ENCODE measurements at places on chromosomes 5 and 9.

GRCh38 chr5:15261269-15261995 is 238.5 kb upstream of the FBXL7 start:
- H3K4me1 ChIP-seq: peaks cover 6% of the 10 kb centered on the region
- no peak overlapping the region for H3K4me3 ChIP-seq
- peak overlapping the region; percentile 28 for H3K27ac ChIP-seq
- no peaks in the 10 kb centered on the region for H3K36me3 ChIP-seq
- H3K27me3 ChIP-seq: no peaks in the 10 kb centered on the region

DNA sequence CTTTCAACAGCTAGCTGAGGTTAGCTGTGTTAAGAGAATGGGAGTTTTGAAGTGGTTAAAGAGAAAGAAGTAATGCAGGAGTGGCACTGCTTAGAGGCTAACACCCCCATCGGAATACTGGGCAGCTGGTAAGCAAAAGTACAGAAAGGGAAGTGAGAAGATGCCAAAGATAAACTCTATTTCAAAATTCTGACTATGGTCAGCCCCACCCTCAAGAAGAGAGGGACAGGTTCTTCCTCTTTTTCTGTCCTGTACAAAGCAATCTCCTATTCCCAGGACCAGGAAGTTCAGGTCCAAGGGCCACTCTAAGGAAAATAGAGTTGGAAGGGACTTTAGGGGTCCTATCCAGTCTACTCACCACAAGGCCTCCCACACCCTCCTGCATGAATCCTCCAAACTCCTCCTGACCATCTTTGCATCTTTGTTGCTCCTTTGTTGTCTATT is 45.9 kb upstream of the JAK2 start:
- no peaks in the 10 kb centered on the region for H3K36me3 ChIP-seq
- DNase-seq: no peak
- H3K4me1 ChIP-seq: peaks cover 60% of the 10 kb centered on the region
- H3K4me3 ChIP-seq: no peak overlapping the region

DNA sequence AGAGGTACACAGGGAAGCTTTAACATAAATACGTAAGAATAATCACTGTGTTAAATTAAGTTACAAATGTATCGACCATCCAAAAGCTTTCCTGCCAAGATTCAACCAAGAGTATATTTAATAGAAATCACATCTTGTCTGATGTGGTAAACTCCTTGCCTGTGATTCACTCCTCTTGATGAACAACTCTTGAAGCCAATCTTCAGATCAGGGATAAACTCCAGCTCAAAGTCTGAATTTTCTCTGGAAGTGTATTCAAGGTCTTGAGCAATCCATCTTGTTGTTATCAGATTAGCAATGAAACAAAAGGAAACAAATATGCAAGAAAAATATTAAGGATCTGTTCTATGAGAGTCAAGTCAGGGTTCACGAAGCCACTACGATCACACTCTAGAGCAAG is 170.0 kb upstream of the ADAMTS16 start:
- no peak overlapping the region for H3K27ac ChIP-seq
- H3K27me3 ChIP-seq: no peaks in the 10 kb centered on the region
- no peak overlapping the region for H3K4me3 ChIP-seq
- no peaks in the 10 kb centered on the region for H3K4me1 ChIP-seq
- no peak for DNase-seq

DNA sequence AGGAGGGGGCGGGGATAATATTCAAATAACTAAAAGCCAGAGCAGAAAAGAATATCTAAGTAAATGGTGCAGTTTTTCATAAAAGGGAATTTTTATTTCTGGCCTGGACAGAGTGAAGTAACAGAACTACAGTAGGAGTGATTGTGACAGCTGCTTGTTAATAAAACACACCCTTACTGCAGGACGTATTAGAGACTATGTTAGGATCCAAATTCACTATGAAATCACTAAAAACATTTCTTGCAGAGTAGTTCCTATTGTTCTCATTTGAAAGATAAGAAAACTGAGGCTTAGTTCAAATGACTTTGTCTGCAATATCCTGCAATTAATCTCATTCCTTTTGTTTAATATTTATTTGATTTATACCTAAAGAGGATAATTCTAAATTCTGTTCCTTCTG is 39.5 kb downstream of the FAM174A start:
- no peak for DNase-seq
- peaks cover 3% of the 10 kb centered on the region for H3K36me3 ChIP-seq
- no peaks in the 10 kb centered on the region for H3K27me3 ChIP-seq
- H3K27ac ChIP-seq: no peak overlapping the region

DNA sequence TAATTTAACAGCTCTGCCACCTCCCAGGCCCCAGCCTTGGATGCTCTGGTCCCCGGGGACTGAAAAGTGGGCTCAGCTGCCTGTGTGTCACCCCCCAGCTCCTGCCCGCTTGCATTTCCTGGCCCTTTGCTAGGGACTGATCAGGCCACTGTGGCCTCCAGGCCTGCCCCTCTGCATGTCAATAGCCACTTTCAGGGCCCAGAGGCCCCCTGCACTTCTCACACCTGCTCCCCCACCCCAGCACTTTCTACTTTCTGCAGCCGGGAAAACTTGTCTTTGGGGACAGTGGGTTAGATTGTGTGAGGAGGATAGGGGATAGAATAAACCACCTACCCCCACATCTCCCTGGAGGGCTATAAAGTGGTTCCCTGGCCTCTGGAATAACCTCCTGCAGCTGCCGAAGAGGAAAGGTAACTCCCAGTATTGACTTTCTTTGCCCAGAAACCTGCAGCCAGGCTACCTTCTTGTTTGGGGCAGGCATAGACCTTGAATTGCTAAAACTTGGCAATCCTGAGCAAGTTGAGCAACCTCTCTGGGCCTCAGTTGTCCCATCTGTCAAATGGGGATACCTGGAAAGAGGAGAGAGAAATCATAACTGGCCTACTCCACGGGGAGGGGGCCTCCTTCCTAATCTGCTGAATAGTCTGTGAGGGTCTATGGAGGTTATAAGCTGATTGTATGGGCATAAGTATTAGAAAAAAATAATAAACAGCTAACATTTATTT is 7.8 kb downstream of the AIF1L start:
- no peaks in the 10 kb centered on the region for H3K36me3 ChIP-seq
- H3K27me3 ChIP-seq: no peaks in the 10 kb centered on the region
- H3K4me3 ChIP-seq: no peak overlapping the region
- DNase-seq: no peak
- H3K4me1 ChIP-seq: no peaks in the 10 kb centered on the region

- no peaks in the 10 kb centered on the region for H3K27me3 ChIP-seq
- H3K4me3 ChIP-seq: no peak overlapping the region
- H3K27ac ChIP-seq: no peak overlapping the region
- peak; percentile 55 for DNase-seq
These were observed 96.8 kb downstream of the PHF2 start for GRCh38 chr9:93673021-93673838.

DNA sequence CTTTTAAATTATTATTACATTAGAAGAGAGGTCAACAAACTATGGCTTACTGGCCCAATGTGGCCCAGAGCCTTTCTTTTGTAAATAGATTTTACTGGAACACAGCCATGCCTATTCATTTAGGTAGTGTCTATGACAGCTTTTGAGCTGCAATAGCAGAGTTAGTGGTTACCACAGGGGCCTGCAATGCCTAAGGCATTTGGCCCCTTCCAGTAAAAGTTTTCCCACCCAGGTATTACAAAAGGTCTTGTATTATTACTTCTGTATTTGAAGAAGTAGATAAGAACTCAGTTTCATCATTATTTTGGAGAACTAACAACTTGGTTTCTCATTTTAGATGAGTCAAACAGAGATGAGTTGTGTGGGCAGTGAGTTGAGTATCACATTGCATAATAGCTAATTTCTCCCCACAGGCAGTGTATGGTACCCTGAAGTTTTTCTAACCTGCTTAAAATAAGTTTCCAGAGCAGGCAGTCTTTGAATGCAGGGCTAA is 9.5 kb downstream of the MTRR start:
- H3K4me1 ChIP-seq: peaks cover 3% of the 10 kb centered on the region
- no peaks in the 10 kb centered on the region for H3K27me3 ChIP-seq
- H3K4me3 ChIP-seq: no peak overlapping the region
- peaks cover 74% of the 10 kb centered on the region for H3K36me3 ChIP-seq
- H3K27ac ChIP-seq: no peak overlapping the region

- no peaks in the 10 kb centered on the region for H3K27me3 ChIP-seq
- no peaks in the 10 kb centered on the region for H3K4me1 ChIP-seq
- H3K36me3 ChIP-seq: no peaks in the 10 kb centered on the region
- H3K27ac ChIP-seq: no peak overlapping the region
These were observed 220.0 kb downstream of the PDE4D start for GRCh38 chr5:59673438-59674058.

DNA sequence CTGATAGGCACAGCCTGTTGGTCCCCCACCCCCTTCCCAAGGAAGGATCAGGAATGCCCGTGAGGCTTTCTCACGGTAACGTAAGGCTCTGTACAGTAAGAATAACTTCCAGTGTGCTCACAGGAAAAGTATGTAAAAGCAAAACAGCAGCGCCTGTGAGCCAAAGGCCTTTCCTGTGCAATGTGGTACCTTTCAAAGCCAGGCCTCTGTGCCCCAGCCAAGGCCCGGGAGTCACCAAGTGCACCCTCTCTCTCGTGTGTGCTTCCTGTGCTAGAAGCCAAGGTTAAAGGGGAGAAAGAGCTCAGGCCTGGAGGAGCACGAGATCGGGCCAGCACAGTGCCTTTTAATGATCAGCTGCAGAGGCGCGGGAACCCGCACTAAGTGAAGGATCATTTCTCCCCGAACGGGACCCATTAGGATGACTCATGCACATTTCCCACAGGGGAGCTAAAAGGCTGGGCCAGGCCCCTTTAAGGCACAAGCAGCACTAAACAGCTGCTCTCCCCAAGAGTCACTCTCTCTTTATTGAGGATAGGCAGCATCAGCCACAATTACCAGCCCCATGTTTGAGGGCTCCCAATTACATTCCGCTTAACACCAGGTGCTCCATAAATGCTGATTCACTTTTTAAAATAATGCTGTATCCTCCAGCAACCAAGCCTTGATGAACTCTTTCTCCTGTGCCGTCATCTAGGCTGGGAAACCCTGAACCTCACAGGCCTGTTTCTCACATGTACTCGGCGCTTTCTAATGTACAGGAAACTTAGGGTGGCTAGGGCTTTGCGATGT is 42.8 kb downstream of the SHB start:
- no peaks in the 10 kb centered on the region for H3K36me3 ChIP-seq
- H3K4me3 ChIP-seq: no peak overlapping the region
- peak overlapping the region; percentile 58 for H3K27ac ChIP-seq
- peaks cover 57% of the 10 kb centered on the region for H3K4me1 ChIP-seq

DNA sequence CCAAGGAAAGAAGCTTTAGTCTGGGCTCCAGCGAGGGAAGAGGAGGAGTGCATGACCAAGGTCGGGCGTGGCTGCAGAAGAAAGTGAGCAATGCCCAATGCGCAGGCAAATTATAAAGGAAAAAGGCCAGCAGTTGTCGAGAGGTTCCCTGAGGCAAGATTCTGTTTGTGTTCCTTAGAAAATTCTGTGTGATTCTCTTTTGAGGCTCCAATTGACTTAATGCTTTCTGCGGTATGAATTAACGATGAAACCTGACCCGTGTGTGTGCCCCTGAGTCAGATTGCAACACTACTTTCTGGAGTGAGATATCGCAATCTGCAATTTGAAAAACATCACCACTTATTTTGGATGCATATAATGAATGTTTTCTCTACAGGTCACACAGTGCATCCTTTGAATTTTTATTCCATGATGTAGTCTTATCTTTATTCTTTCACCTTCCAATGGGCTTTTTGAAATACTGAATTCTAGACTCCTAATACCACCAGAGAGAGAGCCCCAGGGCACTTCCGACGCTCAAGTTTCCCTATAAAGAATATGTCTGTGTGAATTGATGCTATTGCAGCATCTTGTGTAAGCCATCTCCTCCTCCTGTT is 117.9 kb upstream of the IL6ST start:
- H3K27ac ChIP-seq: no peak overlapping the region
- H3K4me3 ChIP-seq: no peak overlapping the region
- H3K36me3 ChIP-seq: no peaks in the 10 kb centered on the region
- no peaks in the 10 kb centered on the region for H3K27me3 ChIP-seq
- H3K4me1 ChIP-seq: no peaks in the 10 kb centered on the region

DNA sequence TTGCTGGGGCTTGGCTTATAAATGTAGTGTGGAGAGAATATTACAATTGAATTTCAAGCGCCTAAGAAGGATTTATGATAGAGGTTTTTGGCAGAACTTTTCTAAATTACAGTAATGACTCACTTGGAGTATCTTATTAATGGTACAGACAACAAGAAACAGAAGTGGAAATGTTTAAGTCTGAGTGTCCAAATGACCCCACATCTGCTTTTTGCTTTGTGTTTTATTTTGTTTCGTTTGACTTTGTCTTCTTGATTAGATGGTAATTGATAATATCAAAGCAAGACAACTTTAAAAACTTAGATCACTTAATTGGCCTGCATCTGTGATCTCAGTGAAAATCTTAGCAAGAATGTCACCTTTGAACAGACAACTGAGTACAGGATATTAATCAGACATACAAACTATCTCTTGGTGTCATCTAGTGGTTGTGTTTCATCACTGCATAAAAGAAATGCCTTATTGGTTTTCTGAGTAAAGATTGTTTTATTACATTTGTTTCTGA is 577.4 kb downstream of the ISL1 start:
- no peak overlapping the region for H3K4me3 ChIP-seq
- H3K36me3 ChIP-seq: no peaks in the 10 kb centered on the region
- no peak overlapping the region for H3K27ac ChIP-seq
- no peaks in the 10 kb centered on the region for H3K4me1 ChIP-seq

GRCh38 chr5:132090107-132090506 is 16.5 kb downstream of the CSF2 start:
- H3K4me1 ChIP-seq: peaks cover 10% of the 10 kb centered on the region
- H3K36me3 ChIP-seq: no peaks in the 10 kb centered on the region
- H3K27ac ChIP-seq: no peak overlapping the region
- no peaks in the 10 kb centered on the region for H3K27me3 ChIP-seq
- H3K4me3 ChIP-seq: no peak overlapping the region

GRCh38 chr5:68467794-68468193 is 252.2 kb downstream of the PIK3R1 start:
- H3K36me3 ChIP-seq: no peaks in the 10 kb centered on the region
- H3K27me3 ChIP-seq: no peaks in the 10 kb centered on the region
- no peak for DNase-seq
- peaks cover 14% of the 10 kb centered on the region for H3K4me1 ChIP-seq

DNA sequence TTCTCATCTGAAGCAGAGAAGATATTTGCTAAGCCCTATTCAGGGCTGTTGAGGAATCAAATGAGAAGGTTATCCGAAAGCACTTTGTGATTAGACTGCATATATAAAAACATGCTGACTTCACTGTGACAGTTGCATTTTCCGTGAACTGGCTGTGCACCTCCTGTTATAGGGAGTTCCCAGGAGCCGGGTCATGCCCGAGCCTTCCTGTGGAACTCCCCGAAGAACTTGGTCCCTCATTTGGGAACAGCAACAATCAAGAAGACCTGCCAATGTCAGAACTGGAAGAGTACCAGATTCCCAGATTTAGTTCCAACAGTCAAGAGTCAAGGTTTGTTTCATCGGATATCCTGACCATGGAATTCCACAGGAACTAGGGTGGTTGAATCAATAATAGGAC is 130.4 kb upstream of the RAI14 start:
- no peak overlapping the region for H3K4me3 ChIP-seq
- H3K4me1 ChIP-seq: peaks cover 15% of the 10 kb centered on the region
- H3K27me3 ChIP-seq: no peaks in the 10 kb centered on the region
- H3K36me3 ChIP-seq: no peaks in the 10 kb centered on the region
- H3K27ac ChIP-seq: no peak overlapping the region

GRCh38 chr9:108671794-108672193 is 184.0 kb downstream of the ACTL7B start:
- no peaks in the 10 kb centered on the region for H3K36me3 ChIP-seq
- no peak overlapping the region for H3K4me3 ChIP-seq
- no peak for DNase-seq
- no peaks in the 10 kb centered on the region for H3K27me3 ChIP-seq
- H3K4me1 ChIP-seq: peaks cover 48% of the 10 kb centered on the region
- H3K27ac ChIP-seq: peak overlapping the region; percentile 88

Measured in suprapubic skin (tissue), 4 donors.